DMS79 treated with DMSO at 0.1 percent for 48 hours (cell line): ENCODE measurements at places on chromosomes 5 and 9.

GRCh38 chr5:59207401-59207800, 624.5 kb downstream of the RAB3C start:
- no peak for DNase-seq

DNA sequence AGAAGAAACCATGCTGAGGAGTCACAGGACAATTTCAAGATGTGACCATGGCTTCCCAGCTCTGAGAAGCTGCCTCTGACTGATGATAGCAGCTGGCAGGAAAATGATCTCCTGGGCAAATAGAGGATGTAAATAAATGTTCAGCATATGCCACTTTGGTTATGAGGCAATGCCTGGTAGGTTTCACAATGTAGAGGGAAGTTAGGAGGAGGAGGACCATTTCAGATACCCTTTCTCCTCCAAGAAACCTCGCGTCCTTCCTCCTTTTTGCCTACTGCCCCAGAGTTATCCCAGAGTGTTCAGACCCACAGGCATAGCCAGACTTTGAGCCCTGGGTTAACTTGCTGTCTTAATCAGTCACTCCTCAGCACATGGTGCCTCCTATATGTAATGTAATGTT, 541.6 kb upstream of the DAP start:
- DNase-seq: no peak

DNA sequence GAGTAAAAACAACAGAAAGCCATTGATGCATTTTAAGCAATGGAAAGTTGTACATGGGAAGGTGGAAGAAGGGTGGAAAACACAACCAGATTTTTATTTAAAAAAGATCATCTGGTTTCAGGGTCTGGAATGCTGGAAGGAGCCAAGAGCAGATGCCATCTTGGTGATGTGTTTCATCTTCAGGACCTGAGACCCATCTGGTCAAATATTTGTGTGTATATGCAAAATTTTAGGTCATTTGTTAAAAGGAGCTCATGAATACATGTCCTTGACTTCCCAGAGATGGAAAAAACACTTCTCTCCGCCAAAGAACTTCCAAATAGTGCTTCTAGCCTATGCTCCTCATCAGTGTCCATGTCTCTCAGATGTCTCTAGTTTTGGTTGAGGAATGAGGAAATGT, 110.6 kb upstream of the GDNF start:
- no peak for DNase-seq

GRCh38 chr5:42993516-42994245, 46.4 kb downstream of the ANXA2R start:
- no peak for DNase-seq

GRCh38 chr9:96394832-96395496, 11.5 kb upstream of the SLC35D2 start:
- no peak for DNase-seq

DNA sequence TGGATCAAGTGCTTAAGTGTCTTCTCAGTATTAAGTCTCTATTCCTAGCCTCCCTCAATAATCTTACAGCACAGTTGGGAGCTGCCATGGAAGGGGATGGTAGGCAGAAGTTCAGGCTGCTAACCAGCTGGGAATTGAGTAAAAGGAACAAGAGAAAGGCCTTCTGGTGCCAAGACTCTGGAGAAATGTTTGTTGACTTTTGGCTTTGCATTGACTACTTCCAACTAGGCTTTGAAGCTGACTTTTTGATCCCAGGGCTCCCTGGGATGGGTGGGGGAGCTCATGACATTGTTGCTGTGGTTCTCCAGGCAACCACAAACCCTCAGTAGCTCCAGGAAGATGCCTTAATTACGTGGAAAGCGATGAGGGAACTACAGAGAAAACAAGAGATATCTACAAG, 85.2 kb upstream of the HTR4 start:
- no peak for DNase-seq

GRCh38 chr9:92480291-92480771, 2.0 kb downstream of the ASPN start:
- DNase-seq: no peak

GRCh38 chr9:38416461-38416860, 7.8 kb downstream of the IGFBPL1 start:
- DNase-seq: no peak

DNA sequence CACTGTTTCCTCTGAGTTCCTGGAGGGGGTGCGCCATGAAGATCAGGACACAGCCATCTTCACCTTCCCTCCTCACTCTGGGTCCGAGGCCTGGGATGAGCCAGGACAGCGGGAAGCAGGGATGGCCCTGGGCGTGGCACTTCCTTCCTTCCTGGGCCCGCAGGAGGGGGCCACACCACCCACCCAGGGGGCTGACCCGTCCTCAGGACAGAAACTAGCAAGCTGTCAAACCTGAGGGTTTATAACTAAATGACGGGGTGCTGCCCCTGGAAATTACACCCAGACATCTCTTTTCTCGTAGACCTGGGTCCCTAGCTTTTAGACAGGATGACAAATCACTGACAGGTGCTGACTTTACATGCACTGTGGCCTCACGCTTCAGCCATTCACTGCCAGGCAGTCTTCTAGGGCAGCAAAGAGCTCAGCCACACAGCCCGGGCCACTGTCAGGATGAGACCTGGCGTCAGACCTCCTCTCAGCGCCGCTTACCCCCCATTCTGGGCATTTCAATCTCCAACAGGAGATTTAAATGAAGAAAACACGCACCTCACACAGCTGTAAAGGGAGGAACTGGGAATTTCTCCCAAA, 8.1 kb downstream of the FCN2 start:
- no peak for DNase-seq
